ENCODE measurements at places on chromosomes 13 and 19.

- no peak for DNase-seq
Measured at GRCh38 chr13:59677430-59677829, 486.3 kb downstream of the DIAPH3 start.

- DNase-seq, result no peak
Measured at GRCh38 chr19:2116507-2116906, 19.8 kb downstream of the IZUMO4 start.

GRCh38 chr19:23539499-23539898, 144.2 kb upstream of the ZNF91 start:
- no peak for DNase-seq

DNA sequence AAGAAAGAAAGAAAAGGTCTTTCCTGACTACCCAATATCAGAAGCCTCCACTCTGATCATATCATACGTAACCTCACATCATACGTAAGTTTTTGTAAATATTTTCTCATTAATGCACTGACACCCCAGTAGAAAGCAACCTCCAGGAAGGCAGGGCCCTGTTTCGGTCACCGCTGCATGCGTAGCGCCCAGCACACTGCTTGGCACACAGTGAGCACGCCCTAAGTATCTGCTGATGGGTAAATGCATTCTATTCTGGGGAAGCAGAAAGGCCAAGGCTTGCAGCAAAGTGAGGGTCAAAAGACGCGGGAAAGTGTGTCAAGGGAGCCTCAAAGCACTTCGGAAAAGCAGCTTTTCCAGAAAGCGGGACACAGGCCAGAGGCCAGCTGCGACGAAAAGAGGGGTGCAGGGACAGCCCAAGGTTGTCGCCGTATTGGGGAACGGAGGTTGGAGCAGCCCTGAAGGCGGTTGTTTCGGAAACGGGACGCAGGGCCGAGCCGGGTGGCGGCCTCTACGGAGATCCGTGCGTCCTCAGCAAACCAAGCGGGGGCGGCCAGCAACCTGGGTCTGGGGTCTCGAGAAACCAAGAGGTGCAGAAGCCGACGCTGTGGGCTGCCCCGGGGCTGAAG, 463 bp downstream of the SUGP1 start:
- DNase-seq, result no peak

- no peak for DNase-seq
Measured at GRCh38 chr19:48874303-48875135, 2.3 kb downstream of the PPP1R15A start.

DNA sequence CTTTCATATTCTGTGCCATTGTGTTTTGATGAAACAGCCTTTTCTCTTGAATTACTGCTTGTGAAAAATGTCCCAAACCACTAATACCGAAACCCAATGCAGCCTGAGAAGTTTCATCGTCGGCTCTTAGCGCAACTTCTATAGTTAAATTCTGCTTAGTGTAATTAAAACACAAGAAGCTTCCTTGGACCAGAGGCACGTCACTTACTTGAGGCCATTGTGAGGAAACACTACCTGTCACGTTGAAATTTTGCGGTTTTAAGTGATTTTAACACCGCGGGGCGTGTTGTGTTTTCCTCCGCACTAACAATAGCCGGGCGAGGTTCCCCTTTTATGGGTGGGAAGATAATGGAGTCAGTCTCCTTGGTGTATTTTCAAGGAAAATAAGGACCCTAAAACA, 70.9 kb downstream of the GGACT start:
- DNase-seq, result no peak

DNA sequence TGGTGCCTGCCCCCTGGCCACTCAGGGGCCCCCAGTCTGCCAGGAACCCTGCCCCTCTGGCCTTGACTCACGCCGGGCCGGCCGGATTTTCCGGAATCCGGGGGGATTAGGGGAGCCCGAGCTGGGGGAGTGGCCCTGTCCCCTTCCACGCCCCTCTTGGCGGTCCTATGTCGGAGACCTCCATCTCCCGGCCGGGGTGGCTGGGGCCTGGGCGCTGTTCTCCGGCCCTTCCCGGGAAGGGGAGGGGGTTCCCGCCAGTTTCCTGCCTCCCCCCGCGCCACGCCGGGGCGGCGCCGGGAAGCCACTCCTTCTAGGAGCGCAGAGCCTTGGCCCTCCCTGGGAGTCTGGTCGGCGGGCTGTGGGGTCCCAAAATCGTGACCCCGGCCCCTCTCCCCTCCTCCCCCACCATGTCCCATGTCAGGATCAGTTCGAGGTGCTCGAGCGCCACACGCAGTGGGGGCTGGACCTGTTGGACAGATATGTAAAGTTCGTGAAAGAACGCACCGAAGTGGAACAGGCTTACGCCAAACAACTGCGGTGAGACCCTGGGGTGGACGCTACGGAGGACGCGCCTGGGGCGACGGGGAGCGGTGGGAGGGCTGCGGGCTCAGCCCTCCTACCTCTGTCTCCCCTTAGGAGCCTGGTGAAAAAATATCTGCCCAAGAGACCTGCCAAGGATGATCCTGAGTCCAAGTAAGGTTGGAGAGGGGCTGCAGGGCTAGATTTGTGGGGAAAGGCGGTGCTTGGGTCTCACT, 1.3 kb downstream of the TRIP10 start:
- no peak for DNase-seq

DNA sequence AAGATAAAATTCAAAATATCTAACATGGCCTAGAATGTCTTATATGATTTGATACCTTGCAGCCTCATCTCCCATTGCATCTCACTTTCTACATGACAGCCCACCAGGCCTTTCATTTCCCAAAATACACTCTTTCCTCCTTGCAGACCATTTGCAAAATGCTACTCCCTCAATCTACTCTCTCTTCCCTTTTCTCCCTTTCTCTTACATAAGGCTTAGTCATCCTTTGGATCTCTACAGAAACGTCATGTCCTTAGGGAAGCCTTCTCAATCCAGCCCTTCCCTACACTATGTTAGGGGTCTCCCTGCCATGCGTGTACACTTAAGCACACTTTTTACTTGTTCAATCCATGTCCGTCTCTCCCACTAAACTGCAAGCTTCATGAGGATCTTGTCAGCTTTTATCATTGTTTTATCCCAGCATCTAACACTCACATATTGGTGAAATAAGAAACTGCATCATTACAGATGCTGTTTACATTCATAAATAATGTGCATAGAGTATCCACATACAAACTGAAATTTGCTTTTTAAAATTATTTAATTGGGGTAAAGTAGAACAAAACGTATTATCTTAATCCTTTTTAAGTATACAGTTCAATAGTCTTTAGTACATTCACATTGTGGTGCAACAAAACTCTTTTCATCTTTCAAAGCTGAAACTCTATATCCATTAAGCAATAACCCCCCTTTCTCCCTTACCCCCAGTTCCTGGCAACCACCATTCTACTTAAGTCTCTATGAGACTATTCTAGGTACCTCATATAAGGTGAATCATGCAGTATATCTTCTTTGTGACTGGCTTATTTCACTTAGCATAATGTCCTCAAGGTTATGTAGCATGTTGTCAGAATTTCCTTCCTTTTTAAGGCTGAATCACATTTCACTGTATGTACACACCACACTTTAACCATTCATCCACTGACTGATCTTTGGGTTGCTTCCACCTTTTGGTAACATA, 11.5 kb upstream of the WBP4 start:
- no peak for DNase-seq

DNA sequence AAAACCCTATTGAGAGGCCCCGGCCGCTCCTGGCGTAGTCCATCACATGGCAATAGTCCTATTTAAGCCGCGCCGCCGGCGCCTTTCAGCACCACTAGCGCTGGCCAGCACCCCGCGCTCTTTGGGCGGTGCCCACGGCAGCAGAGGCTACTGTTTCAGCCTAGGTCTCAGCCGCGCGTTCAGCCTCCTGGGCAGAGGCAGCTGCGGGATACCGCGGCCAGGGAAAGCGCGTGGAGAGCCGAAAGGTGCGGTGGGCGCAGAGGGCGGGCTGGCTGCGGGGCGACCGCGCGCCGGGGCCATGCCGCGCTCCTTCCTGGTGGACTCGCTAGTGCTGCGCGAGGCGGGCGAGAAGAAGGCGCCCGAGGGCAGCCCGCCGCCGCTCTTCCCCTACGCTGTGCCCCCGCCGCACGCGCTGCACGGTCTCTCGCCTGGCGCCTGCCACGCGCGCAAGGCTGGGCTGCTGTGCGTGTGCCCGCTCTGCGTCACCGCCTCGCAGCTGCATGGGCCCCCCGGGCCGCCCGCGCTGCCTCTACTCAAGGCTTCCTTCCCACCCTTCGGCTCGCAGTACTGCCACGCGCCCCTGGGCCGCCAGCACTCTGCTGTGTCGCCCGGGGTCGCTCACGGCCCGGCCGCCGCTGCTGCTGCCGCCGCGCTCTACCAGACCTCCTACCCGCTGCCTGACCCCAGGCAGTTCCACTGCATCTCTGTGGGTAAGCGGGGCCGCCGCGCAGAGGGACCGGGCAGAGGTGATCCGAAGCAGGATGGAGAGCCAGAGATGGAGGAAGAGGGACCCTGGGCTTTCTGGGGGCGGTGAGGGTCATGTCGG, at the start of gene GSX1:
Gene GSX1, plus strand, starts transcription at position 91 of the 826 bp plus-strand sequence. Its CDS starts 208 bp downstream, at position 299.
- peak; percentile 50 for DNase-seq

DNA sequence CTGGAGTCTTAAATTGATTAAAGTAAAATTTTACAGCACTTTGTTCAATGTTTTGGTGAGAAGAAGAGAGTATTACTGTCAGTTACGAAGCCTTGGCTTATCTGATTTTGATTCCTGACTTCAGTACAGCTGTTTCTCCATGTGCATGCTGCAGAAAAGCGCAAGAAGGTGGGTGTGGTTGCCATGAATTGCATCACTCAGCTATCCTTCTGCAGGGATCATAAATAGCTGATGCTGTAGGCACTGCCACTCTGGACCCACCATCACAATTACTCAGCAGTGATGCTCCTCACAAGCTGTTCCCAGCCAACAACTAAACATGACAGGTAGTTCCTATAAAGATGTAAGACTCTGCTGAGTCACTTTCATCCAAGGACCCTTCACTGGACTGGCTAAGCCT, 321.2 kb downstream of the IRS2 start:
- no peak for DNase-seq

DNA sequence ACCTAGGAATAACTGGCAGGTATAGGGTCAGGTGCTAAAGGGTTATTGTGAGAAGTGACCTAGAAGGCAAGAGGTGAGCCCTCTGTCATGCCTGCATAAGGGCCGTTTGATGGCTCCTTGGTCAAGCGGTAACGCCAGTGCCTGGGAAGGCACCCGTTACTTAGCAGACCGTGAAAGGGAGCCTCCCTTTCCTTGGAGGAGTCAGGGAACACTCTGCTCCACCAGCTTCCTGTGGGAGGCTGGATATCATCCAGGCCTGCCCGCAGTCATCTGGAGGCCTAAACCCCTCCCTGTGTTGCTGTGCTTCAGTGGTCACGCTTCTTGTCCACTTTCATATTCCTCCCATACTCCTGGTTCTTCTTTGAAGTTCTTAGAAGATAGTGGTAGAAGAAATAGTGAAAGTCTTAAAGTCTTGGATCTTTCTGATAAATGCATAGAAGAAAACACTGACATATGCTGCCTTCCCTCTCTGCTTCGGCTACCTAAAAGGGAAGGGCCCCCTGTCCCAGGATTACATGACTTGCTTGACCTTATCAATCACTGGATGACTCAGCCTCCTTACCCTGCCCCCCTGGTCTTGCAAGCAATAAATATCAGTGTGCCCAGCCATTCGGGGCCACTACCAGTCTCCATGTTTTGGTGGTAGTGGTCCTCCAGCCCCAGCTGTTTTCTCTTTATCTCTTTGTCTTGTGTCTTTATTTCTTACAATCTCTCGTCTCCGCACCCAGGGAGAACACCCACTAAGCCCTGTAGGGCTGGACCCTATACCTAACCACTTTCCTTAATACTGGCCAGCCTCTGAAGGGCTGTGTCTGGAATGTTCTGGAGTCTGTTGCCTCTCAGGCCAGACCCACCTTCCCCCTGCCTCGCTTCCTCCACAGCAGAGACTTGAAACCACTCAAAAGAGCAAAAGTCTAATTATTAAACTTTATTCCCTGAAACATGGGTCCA, 16.1 kb upstream of the ABCC4 start:
- DNase-seq, result no peak

DNA sequence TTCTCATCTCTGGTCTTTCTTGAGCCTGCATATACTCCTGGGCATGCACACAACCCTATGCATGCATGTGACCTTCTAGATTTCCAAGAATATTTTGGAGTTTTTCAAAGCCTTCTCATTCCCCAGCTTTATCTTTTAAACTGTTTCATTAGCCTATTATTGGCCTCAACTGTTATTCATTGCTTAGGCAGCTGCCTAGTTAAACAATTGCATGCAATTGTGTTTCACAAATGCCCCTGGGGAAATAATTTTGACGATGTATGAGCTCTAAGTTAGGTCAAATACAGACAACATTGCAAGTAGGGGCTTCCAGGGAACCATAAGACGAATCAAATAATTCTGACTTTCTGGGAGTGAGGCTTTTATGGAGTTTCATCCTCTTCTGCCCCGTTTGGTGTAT, 2.3 kb upstream of the UPK1A start:
- no peak for DNase-seq

DNA sequence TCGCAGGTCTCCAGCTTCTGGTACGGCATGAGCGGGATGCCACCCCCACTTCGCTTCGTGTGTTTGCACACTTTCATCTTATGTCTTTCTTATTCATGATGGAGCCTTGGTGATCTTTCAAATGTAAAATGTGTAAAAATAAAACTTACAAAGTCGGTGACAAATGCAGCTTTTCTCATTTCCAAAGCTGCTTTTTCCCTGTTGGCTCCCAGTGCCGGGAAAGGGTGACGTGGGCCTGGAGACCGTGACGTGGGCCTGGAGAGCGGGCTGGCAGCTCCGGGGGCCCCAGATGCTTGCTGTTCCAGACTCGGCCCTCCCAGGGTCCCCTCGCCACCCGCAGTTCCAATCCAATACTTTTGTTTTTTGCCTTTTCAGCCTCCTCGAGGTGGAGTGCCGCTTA, 101.4 kb downstream of the KDM4B start:
- no peak for DNase-seq

- DNase-seq, result no peak
Measured at GRCh38 chr13:33524086-33524485, 238.5 kb upstream of the STARD13 start.

DNA sequence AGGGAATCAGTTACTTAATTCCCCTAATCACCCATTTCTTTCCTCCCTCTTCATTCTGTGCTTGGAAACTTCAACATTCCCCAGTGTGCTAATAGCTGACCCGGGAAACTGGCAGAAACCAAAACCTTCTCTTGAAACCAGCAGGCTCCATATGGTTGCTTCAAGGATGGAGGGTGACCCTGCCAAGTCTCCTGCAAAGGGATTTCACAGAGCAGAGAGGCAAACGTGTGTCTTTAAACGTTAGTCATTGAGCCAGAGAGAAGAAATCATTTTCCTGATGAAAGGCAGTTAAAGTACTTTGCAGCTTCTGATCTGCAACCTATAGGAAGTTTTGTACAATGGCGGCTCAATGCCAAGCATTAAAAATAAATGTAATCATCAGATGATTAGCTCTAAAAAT, 220.9 kb downstream of the POU4F1 start:
- no peak for DNase-seq

All from CD8-positive, alpha-beta memory T cell (primary cell).